ENCODE measurements at places on chromosomes 4 and X. TPM values are rescaled to one million over a fixed set of nuclear protein-coding genes. Genes with fewer than 3 reads are reported as not detected.

- DNase-seq: no peak
Observed at GRCh38 chrX:129622757-129623301, 31.9 kb downstream of the APLN start.

SPANXB1 gene
- polyA plus RNA-seq: not detected

PABPC1L2A gene
- polyA plus RNA-seq: 0.07 TPM

SSX2B gene
- polyA plus RNA-seq: not detected

NDST4 gene
- 0.27 TPM for polyA plus RNA-seq

GRCh38 chrX:143788265-143788664 lies 67.7 kb upstream of the SPANXN2 start:
- no peak for DNase-seq

EGFL6 gene
- polyA plus RNA-seq: 76.2 TPM

- no peak for DNase-seq
Observed at GRCh38 chr4:89863533-89863932, 26.6 kb upstream of the SNCA start.

CYBB gene
- polyA plus RNA-seq: 16.2 TPM

TECRL gene
- polyA plus RNA-seq: not detected

- no peak for DNase-seq
Observed at GRCh38 chr4:120291541-120291940, 224.9 kb upstream of the MAD2L1 start.

DNA sequence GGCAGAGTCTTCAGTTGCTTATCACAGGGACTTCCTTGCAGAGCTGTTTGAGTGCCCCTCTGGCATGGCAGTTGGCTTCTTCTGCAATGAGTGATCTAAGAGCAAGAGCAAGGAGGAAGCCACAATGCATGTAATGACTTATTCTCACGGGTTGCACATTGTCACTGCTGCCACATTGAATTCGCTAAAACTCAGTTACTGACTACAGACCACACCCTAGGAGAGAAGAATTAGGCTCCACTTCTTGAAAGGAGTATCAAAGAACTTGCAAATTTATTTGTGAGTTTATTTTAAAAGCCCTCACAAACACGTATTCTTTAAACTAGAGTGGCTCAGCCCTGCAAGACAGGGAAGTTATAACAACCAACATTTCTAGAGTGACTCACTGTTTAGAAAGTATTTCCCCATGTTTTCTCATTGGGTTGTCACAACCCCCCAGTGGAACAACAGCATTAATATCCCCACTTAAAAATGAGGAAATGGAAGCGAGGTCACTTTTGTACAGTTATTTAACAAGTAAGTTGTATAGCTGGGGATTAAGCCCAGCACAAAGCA lies 32.4 kb upstream of the RBPJ start:
- DNase-seq: no peak

METTL14 gene
- 62.8 TPM for polyA plus RNA-seq

Measured in right lung (tissue), 10 donors.